ENCODE measurements at places on chromosomes 4 and X.

DNA sequence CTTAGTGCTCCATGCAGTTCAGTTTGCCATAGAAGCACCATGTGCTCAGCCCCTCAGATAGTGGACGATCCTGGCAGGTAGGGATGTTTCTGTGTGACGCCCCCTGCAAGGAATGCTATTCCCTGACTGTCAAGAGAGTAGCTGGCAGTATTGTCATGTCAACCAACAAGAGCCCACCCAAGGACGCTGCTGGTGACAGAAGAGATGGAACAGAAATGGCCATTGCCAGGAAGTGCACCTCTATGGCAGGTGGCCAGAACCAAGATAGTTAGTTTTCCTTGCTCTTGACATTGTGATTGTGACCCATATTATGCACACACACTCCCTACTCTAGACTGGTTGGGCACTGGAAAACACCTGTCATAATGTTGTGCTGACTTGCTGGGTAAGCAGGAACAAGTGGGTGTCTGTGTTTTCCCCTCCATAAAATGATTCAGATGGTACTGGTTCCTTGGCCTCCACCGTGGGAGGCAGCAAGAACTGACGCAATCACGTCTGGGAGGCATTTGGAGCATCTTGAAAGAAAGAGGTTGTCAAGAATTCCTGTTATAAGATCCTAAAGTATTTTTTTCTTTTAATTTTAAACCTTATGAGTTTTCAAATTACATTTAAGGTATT is 507.9 kb downstream of the MID1IP1 start:
- peak; percentile 90 for ATAC-seq

DNA sequence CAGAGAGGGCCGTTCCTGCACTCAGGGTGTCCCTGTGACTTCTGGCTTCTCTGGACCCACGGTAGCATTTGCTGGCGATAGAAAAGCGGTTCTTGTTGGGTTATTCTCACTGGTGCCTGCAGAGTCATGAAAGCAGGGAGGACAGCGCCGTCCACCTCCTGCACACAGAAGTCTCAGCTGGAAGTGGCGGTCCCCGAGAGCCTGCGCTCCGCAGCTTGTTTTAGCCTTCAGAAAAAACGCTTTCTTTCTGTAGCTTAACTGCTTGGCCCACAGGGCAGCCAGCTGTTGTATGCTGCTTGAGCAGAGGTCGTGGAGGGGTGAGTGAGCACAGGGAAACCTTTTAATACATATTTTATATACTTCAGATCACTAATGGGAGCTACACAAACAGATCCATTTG is 400.7 kb upstream of the FAT1 start:
- ATAC-seq = no peak

- ATAC-seq = no peak
Observed at GRCh38 chrX:43551590-43551989, 104.5 kb upstream of the MAOA start.

- no peak for ATAC-seq
Observed at GRCh38 chrX:84064164-84064563, 123.8 kb downstream of the RPS6KA6 start.

- ATAC-seq = no peak
Observed at GRCh38 chr4:91298156-91298700, 1005.5 kb upstream of the GRID2 start.

GRCh38 chr4:112823156-112823555 is 186.2 kb downstream of the LARP7 start:
- ATAC-seq = no peak

- ATAC-seq = no peak
Observed at GRCh38 chrX:3940000-3940610, 226.7 kb upstream of the PRKX start.

GRCh38 chrX:48592971-48593370 is 4.3 kb upstream of the WDR13 start:
- ATAC-seq = no peak

DNA sequence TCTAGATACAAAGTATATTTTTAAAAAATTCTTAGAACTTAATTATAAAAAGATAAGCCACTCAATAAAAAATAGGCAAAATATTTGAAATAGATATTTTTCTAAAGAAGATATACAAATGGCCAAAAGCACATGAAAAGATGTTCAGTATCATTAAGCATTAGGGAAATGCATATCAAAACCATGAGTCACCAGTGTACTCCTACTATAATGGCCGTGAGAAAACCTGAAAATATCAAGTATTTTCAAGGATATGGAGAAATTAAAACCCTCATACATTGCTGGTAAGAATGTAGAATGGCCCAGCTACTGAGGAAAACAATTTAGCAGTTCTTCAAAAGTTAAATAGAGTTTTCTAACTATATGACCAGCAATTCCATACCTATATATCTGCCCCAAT is 337.9 kb downstream of the CAMK2D start:
- no peak for ATAC-seq

GRCh38 chrX:155900765-155901164 is 19.6 kb downstream of the VAMP7 start:
- no peak for ATAC-seq

DNA sequence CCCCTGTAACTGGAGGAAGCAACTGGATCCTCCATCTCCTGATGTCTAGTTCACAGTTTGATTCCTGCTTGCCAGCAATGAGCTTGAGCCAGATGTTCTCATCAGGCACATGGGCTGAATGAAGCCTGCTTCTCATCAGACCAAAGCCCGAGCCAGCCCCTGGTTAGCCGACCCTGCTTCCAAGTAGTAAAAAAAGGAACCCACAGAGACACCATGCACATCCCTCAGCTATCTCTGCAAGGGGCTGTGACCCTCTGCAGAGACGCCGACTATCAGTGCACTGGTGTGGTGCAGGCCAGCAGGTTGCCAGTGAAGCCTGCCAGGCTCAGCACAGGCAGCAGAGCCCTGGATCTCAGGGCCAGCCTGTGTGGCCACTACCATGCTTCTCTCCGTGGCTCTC is 2.8 kb downstream of the DCTD start:
- ATAC-seq = no peak

DNA sequence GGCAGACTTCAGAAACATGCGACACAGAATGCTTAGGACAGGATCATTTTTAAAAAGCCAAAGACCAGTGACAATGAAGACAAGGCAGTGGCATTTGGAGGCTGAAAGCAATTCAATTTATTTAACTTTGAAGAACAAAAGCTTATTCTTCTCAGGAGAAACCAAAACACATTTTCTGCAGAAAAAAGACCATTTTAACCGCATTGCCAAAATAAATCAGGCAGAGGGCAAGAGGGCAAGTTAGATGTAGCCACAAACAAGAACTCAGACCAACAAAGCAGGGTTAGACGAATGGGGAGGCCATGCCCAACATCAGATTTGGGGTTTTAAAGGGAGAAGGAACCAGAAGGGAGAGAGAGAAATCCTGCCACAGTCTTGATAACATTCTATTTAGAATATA is 58.9 kb downstream of the RELL1 start:
- ATAC-seq = no peak

GRCh38 chrX:129785160-129785947 is 5.6 kb downstream of the SASH3 start:
- ATAC-seq = no peak

- no peak for ATAC-seq
Observed at GRCh38 chr4:15926486-15926885, 12.1 kb downstream of the FGFBP1 start.

- ATAC-seq = peak; percentile 70
Observed at GRCh38 chr4:152079543-152080293, 318.9 kb upstream of the GATB start.

DNA sequence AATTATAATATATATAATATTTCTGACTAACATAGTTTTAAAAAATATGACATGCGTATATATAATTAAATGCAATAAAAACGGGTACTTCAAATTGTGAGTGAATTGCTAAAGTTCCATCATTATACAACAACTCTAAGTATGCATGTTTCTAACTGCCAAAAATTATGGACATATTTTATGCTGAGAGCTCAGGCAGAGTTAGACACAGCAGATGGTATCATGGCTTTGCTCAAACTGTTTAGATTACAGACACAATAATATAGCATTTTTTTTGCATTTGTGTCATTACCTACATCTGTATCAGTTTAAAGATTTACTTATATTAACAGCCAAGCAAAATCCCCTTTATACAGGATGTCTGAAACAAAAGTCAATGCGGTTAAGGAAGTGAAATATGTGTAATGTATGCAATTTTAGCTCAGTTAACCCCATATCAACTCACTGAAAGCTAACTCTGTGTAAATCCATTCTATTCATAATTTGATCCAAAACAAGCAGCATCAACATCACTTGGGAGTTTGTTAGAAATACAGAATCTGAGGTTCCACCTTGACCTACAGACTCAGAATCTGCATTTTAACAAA is 119.1 kb upstream of the CNKSR2 start:
- no peak for ATAC-seq

GRCh38 chrX:31497086-31497485 is 425.2 kb upstream of the FTHL17 start:
- no peak for ATAC-seq

DNA sequence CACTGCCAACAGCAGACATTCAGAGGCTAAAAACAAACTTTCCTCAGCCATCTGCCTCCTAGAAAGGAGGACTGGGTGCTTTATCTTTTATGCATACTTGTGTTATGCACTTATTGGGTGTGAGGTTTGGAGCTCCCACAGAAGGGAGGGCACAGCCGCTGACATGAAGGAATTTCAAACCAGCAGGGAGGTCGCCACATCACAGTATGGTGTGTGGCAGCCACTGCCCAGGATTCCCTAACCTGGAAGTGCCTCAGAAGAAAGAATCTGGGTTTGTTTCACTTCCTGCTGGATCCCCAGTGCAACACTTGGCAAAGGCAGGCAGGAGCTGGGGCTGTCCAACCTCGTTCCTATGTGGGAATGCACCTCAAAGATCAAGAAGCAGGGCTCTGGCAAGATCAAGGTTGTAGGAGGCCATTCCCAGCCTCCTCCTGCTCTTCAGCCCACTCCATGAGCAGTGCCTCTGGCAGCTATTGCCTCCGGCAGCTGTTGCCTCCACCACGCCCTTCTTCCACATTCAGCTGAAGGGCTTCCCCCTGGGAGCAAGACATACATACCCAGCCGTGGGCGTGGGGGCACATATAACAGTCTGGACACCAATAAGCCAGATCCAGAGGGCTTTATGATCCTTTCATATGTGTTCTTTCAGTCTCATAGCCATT is 109.0 kb upstream of the MAMLD1 start:
- no peak for ATAC-seq

DNA sequence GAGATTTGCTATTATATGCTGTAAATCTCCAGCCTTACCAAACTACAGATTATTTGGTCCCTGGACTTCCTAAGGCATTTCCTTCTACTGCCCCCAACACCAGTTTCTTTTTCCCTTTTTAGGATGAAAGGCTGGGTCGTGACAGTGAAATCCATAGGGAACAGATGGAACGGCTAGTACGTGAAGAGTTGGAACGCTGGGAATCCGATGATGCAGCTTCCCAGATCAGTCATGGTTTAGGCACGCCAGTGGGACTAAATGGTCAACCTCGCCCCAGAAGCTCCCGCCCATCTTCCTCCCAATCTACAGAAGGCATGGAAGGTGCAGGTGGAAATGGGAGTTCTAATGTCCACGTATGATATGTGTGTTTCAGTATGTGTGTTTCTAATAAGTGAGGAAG is 67.9 kb downstream of the PKD2 start:
- ATAC-seq = no peak

- ATAC-seq = no peak
Observed at GRCh38 chr4:140813804-140814203, 57.6 kb upstream of the TBC1D9 start.

GRCh38 chr4:112403101-112403945 is 106.2 kb downstream of the ALPK1 start:
- no peak for ATAC-seq

DNA sequence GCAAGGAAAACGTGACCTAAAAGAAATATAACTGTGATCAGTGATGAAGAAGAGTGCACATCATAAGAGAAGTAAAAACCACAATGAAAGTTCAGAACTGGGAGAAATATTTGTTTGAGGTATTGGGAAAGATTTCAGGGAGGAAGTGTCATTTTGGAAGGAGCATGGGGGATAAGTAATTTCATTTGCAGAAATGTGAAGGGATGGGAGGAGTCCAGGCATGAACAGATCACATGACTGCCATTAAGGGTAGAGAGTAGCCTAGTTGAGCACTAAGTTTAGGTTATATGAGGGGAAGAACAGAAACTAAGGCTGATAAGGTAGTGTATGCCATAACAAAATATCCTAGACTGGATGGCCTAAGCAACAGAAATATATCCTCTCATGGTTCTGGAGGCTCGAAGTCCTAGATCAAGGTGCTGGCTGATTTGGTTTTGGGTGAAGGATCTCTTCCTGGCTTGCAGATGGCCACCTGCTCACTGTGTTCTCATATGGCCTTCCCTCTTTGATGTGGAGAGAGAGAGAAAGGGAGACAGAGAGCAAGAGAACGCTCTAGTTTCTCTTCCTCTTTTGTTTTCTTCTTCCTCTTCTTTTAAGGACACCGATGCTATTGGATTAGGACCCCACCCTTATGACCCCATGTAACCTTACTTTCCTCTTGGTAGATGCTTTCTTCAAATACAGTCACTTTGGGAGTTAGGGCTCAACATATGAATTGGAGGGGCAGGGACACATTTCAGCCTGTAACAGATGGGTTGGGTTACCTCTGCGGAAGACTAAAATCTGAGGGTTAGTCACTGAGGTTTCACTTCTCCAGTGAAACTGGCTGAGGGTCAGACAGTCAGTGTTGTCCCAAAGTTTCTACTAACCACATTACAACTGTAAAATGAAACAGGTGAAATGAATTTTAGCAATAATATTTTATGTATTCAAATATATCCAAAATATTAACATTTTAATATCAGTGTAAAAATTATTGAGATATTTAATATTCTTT is 77.9 kb downstream of the EGF start:
- ATAC-seq = peak; percentile 42

DNA sequence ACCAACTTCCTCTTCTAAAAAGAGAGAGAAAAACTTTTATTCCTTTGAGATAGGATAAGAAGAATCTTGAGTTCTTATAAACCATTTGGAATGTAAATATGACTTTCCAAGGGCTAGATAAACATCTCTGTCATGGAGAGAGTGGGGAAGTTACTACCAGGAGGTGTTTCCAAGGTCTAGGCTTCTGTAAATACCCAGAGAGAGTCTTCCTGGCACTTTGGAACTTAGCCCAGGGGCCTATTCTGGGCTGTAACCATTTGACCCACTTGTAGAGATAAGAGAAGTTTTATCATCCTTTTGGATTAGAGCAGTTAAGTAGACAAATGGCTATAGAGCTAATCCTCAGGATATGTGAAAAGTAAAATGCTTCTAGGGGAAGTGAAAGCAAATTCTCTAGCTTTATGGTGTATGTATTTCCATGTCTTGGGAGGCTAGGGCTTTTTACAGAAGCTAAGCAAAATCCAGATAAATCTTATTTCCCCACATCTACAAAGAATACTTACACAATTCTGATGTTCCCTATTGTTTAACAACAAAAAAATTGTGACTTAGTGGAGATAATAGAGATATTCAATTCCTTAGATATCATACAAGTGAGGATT is 51.1 kb downstream of the MCUB start:
- no peak for ATAC-seq

- ATAC-seq = no peak
Observed at GRCh38 chrX:135931644-135932487, 38.4 kb downstream of the SAGE1 start.

DNA sequence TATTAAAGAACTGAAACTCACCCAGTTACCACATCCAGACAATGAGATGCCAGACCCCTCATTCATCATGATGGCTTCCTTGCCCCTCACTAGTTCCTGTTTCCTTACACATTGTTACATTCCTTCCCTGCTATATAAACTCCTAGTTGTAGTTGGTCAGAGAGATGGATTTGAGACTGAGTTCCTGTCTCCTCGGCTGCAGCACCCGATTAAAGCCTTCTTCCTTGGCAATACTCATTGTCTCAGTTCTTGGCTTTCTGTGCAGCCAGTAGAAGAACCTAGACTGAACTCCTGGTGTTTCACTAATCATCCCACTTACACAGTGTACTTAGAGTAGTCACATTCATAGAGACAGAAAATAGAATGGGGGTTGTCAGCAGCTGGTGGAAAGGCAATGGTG is 324.7 kb downstream of the TRIML1 start:
- no peak for ATAC-seq
